Left renal pelvis (tissue), 4 donors: ENCODE measurements at places on chromosomes 3 and 15.

GRCh38 chr3:120258009-120258408 is 27.0 kb downstream of the GPR156 start:
- DNase-seq, result no peak

- no peak for DNase-seq
These were observed 95.5 kb upstream of the DPPA4 start for GRCh38 chr3:109432833-109433232.

GRCh38 chr3:62433396-62433795 is 60.0 kb upstream of the FEZF2 start:
- DNase-seq, result no peak

DNA sequence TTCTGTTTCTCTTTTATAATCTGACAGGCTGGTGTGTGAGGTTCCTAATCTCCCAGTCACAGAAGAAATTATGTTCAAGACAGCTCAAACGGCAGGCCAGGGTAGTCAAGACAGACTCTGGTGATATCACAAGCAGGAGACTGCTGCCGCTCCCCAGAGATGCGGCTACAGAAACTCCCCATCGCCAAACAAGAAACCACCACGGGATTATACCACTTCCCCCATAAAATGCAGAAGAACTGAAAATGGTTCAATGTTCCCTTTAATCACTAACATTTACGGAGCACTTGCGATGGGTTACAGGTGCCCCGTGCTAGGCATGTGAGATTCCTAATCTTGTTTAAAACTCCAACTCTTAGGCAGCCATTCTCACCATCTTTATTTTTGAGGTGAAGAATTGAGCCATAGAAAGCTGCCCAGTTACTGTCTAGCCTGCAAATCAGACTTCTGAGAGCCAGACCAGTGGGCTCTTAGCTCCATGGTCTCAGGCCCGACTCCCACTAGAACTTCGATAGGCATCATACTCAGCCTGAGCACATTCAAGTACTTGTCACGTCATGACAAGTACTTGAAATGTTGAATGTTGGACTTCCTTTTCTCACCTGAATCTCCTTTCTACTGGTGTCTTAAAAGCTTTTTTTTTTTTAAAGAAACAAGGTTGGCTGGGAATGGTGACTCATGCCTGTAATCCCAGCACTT is 58.4 kb downstream of the TBC1D2B start:
- no peak for DNase-seq

- no peak for DNase-seq
These were observed 45.4 kb downstream of the BTD start for GRCh38 chr3:15646851-15647511.

- no peak for DNase-seq
These were observed 17.4 kb upstream of the STAB1 start for GRCh38 chr3:52477796-52478095.

DNA sequence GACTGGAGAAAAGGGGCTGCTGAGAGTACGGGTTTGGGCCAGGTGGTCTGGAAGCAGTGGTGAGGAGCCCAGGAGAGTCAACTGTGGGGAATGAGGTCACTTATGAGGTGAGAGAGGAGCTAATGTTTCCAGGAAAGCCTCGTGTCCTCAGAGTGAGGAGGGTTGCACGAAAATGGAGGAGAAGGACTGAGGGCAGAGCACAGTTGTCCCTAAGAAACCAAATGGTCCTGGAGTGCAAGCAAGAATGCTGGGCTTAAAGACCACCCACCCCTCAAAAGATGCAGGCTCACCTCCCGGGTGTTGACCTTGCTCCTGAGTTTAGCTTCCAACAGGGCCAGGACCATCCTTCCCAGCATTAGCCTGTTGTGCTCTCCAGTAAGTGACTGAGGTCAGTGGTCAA is 133.2 kb downstream of the PDE8A start:
- no peak for DNase-seq

DNA sequence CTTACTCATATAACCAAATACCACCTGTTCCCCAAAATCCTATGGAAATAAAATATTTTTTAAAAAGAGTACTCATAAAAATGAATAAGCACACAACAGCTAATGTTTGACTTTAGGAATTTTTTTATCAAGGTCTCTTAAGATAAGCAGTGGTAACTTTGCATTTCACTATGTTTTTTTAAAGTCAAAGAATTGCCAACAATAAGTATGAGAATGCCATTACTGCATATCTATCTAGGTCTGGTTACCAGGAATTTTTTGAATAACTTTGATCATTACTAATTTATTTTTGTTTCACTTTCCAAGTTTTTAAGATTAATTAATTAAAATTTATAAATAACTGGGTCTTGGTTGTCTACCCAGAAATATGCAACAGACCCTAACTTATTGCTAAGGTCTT is 41.5 kb downstream of the PLSCR4 start:
- DNase-seq, result no peak

GRCh38 chr3:155651489-155652218 is 93.2 kb downstream of the PLCH1 start:
- DNase-seq, result no peak

GRCh38 chr3:111321786-111322185 is 220.2 kb upstream of the CD96 start:
- no peak for DNase-seq

GRCh38 chr15:80199366-80199765 is 46.6 kb downstream of the FAH start:
- no peak for DNase-seq

DNA sequence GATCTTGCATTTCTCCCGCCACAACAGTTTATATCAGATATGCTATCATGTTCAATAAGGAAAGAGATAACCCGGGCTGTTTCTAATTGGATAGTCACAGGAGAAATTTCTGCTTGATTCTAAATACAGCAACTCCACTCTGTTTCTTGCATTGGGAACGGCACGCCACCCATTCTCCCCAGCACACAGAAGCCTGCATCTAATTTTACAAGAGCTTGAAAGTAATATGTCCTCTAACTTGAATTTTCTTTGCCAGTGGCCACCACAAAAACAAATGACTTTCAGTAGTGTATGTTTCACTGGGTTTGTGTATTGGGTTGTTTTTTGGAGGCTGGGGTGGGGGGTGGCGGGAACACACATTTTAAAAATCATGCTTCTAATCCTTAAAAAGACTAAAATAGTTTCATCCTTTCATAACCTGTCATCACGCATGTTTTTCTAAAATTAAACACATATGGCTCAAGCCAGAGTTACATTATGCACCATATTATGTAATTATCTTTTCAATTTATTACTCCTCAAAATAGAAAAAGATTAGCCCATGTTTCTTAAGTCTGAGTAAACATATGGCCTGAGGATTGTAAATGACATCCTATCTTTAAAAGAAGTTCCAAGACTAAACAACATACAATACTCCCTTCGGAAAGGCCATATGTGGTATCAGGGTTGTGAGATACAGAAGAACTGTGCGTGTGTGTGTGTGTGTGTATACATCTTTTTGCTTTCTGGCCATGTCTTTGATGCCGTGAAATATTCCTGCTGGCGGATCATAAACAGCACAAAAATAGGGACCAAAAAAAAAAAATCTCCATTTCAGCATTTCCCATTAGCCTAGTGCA is 176.3 kb downstream of the FOXP1 start:
- no peak for DNase-seq

- no peak for DNase-seq
These were observed 34.3 kb downstream of the TLE3 start for GRCh38 chr15:70063261-70063925.

DNA sequence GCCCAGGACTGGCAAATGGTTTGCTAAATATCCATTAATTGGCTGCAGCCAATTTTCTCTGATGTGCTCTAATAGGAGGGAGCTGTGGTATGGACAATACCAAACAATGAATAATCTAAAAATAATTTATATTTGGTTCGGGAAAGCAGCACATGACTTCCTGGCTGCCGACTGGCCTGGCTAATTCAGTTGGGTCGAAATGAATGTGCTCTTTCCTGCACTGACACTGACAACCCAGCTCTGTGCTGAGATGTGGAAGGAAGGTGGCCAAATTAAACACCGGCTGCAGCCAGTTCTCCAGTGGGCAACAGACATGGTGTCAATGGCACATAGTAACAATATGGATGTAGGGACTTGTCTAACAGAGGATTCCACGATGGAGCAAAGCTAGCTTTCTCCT is 21.1 kb upstream of the COLQ start:
- no peak for DNase-seq

DNA sequence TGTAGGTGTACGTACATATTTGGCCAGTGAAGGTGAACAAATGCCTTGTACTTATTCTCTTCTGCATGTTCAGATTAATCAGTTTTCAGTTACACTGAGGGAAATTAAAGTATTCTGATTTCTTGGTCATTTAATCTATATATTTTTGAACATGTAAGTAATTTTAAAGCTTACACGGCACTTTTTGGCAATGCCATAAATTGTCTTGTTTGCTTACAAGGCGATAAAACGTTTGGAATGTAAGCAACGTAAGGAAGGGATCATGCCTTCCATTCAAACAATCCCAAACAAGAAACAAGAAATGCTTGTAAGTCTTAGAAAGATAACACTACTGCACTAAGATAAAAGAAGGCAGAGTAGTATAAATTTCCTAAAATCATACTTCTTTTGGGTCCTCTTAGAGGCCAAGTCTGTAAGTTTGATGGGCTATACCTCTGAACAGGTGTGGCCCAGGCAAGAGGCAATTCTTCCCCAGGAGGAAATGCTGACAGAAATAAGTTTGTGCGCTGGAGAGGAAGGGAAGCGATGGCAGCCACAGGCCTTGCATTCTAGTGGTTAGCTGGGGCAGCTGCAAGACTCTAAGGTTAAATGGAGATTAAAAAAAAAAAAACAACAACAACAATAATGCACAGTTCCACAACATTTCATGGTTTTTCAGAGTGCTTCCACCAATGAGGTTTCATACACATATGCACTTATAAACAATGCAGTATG is 73.8 kb downstream of the GOLIM4 start:
- DNase-seq, result no peak

DNA sequence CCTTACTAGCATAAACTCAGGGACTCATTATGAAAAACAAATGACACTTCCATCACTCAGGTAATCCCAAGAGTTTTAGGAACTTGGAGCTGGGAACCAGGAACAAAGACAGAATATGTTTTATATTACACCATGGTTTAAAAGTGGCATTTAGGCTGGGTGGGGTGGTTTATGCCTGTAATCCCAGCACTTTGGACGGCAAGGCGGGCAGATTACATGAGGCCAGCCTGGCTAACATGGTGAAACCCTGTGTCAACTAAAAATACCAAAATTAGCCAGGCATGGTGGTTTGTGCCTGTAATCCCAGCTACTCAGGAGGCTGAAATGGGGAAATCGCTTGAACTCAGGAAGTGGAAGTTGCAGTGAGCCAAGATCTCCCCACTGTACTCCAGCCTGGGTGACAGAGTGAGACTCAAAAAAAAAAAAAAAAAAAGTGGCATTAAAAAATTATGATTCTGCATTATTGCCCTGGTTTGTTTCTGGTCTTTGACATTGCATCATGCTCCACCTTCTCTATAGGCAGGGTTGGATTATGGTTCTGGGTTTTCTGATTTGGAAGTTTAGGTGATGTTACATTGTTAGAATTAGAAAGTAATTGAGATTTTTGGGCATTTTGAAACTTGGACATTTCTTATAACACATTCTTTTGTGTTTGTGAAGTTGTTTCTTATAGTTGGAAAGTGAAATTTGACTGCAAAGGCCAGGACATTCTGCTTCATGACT is 19.0 kb downstream of the SQOR start:
- DNase-seq, result no peak

GRCh38 chr15:88066636-88067330 is 189.8 kb downstream of the NTRK3 start:
- no peak for DNase-seq

DNA sequence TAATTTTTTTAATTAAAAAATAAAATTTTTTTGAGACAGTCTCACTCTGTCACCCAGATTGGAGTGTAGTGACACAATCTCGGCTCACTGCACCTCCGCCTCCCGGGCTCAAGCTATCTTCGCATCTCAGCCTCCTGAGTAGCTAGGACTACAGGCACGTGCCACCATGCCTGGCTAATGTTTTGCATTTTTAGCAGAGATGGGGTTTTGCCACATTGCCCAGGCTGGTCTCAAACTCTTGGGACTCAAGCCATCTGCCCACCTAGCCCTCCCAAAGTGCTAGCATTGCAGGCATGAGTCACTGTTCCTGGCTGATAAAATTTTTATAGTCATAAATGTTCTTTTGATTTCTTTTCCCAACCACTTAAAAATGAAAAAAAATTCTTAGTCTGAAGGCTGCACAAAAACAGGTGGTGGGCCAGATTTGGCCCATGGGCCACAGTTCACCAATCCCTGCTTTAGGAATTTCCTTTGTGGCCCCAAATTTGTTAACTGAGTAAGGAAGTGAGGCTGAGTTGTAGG is 9.2 kb downstream of the UBA5 start:
- no peak for DNase-seq

DNA sequence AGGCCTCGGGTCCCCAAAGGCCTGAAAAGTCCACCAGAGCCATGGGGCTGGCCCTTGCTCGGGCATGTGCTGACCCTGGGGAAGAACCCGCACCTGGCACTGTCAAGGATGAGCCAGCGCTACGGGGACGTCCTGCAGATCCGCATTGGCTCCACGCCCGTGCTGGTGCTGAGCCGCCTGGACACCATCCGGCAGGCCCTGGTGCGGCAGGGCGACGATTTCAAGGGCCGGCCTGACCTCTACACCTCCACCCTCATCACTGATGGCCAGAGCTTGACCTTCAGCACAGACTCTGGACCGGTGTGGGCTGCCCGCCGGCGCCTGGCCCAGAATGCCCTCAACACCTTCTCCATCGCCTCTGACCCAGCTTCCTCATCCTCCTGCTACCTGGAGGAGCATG is 1.2 kb downstream of the CYP1A2 start:
- no peak for DNase-seq

GRCh38 chr3:153897842-153898241 is 223.3 kb upstream of the ARHGEF26 start:
- no peak for DNase-seq

- DNase-seq, result no peak
These were observed 211.0 kb downstream of the TNIK start for GRCh38 chr3:171249245-171249644.

GRCh38 chr3:188722963-188723362 is 448.8 kb upstream of the TPRG1 start:
- DNase-seq, result no peak

DNA sequence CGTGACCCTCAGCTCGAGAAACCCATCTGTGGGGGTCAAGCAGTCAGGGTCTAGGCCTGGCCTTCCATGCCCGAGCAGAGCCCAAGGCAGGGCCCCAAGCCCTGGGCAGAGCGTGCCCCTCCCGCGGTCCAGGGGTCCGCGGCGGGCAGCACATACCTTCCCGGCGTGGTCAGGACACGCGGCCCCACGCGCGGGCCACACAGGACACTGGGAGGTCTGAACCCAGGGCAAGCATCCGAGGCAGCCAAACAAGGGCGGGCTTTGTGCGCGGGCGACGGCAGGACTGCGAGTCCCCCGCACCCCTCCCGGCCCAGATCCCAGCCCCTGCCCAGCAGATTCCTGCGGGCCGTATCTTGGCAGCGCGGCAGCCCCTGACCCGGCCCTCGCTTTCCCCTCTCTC is 61.6 kb upstream of the ACAN start:
- DNase-seq, result no peak

- DNase-seq, result no peak
These were observed 254.3 kb upstream of the ICE2 start for GRCh38 chr15:60733196-60733595.

- no peak for DNase-seq
These were observed 1.6 kb upstream of the NTRK3 start for GRCh38 chr15:88258093-88258641.
